ENCODE measurements at places on chromosomes 11 and 22.
A peak's percentile ranks its signal among the peaks of the same experiment; 100 is the strongest.

DNA sequence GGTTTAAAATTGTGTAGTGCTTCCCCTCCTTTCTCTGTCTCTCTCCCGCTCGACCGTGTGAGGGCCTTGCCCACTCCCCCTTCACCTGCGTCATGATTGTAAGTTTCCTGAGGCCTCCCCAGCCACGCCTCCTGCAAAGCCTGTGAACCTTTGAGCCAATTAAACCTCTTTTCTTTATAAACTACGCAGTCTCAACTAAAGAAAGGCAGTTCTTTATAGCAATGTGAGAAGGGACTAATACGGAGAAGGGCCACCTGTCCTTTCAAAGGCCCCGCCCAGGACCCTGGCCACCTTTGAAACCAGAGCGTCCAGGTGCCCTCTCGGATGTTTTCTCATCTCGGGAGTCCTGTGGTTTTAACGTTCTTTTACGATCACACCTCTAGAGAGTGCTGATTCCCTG lies 741.5 kb downstream of the BRD1 start:
- no peak for DNase-seq

GRCh38 chr11:85666687-85667086 lies 1.8 kb upstream of the CREBZF start:
- DNase-seq: no peak

DNA sequence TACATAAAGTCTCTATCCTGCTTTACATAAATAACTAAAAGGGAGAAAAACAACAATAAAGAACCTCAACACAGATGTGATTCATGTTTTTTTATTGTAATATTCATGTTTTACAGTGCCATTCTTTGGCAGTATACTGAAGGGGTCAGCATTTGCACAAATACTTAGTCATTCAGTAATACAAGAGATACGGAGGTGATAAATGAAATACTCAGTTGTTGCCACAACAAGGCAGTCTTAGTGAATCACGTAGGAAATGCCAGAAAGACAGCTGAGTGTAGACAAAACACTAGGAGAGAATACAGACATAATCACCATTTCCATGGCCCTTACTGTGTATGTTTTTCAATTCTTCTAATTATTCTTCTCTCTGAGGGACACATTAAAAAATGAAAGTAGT lies 910.4 kb downstream of the METTL15 start:
- no peak for DNase-seq

DNA sequence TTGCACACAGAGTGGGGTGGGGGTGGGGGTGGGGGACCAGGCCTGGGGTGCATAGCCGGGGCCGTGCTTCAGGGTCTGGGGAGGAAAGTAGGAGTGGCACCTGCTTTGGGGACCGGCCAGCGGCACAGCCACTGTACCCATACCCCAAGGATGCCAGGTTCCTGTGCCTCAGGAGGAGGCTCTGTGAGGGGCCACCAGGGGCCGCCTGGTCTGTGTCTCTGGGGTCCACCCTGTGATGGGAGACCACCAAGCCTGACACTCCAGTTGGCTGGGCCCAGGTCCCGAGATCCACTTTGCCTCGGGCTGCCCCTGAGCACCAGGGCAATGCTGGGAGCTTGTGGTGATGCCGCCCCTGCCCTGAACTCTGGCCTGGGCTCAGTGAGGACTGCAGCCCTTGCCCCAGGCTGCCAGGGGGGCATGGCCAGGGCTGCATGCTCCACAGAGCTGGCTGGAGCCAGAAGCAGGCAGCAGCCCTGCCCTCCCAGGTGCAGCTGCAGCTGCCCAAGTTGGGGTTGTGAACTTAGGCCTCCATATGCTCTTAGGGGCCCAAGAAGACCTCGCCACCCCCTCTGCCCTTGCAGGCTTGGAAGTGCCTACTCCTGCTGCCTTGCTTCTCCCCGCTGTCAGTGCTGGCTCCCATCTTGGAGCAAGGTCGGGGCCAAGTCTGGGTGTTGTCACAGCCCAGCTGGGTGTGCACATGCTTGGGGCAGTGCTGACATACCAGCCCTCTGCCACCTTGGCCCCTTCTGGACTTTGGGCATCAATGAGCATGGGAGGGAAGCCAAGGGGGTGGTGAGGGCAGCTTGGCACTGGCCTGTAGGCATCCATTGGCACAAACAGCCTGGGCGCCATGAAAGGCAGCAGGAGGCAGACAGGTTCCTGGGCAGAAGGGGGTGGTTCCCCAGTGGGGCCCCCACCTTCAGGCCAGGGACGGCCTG lies 123.3 kb upstream of the THY1 start:
- DNase-seq: no peak

GRCh38 chr11:87122852-87123251 lies 85.1 kb downstream of the TMEM135 start:
- DNase-seq: no peak

DNA sequence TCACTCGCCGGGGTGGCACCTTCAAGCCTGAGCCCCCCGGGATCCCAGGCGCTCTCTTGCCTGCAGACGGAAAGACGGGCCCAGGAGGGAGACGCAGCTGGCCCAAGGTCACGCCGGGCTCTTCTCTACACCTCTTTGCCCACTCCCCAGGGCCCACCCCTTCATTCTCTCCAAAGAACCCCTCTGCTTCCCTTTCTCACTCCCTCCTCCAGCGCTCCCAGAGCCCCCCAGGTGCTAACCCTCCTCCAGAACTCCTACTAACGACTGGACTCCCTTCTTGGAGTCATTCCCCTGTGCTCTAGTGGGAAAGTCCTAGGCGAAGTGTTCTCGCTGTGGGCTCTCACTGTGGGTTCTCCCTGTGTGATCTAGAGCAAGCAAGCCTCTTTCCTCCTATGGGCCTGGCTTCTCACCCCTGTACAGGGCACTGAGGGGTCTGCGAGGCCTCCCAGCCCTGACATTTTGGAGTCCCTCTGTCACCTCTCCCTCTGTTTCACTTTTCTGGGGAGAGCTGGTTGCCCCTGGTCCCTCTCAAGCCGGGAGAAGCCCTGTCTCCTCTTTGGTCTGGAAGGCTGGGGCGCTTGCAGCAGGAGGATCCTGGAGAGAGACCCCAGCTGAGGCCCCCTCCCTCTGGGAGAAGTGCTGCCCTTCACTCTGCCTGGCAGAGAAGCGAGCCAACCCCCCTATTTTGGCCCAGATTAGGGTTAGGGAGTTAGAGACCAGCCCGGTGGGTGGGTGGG lies 858 bp downstream of the OAF start:
- DNase-seq: no peak

DNA sequence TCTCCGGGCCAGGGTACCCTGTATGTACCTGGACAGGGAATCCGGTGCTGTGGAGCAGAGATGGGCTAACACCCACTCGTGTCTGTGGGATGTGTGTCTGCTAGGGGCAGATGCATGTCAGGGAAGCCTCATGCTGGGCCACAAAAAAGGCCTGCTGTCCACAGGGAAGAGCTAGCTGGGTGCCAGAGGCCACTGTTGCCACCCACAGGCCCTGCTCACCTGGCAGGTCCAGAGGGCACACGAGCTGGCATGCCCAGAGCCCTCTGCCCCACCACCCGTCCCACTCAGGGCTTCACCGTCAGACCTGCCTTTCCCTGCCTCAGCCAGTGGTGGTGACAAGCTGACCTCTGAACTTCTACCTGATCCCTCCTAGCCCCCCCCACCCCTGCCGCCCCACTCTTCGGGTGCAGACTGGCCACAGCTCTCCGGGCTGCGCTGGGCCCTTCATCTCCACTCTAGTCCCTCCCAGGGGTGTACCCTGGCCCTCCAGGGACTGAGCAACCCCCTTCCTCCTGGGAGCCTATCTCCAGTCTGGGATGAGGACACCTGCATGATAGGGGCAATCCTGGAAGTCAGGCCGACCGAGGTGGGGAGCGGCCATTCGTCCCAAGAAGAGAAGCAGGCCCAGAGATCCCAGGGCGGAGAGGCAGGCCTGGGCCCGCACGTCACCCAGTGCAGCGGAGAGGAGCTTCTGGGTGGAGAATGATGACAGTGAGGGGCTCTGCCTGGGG lies 1.4 kb downstream of the SLC25A22 start:
- DNase-seq: no peak

GRCh38 chr11:103541186-103541795 lies 432.1 kb downstream of the DYNC2H1 start:
- no peak for DNase-seq

DNA sequence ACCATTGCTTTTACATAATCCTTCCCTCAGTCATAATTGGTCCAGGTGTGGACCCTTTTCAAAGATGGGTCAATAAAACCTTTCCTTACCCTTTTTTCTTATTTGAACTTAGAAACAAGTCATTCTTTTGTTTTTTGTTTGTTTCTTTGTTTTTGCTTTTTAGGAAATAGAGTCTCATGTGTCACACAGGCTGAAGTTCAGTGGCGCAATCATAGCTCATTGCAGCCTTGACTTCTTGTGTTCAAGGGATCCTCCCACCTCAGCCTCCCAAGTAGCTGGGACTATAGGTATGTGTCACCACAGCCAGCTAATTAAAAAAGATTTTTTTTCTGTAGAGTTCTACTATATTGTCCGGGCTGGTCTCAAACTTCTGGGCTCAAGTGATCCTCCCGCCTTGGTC lies 9.4 kb upstream of the PHOX2A start:
- DNase-seq: no peak

DNA sequence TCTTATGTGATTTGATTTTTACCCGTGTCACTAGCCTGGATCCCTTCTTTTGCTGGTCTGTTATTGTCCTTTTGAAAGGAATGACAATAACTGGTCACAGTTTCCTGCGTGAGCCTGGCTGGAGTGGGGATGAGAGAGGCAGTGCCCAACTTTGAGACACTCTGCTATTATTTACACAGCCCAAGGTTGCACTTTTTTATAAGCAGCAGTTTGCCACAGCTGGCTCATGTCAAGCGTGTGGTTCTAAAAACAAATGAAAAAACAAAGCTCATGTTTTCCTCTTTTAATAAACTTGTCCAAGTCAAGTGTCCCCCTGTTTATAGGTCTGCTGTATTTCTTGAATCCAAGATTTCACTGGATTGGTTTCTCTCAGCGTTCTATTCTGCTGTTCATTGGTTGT lies 201.3 kb downstream of the GRIK4 start:
- no peak for DNase-seq

GRCh38 chr11:7924536-7924935 lies 6.5 kb downstream of the OR10A6 start:
- no peak for DNase-seq

- DNase-seq: no peak
Observed at GRCh38 chr11:44057340-44057739, 8.7 kb upstream of the ACCS start.

DNA sequence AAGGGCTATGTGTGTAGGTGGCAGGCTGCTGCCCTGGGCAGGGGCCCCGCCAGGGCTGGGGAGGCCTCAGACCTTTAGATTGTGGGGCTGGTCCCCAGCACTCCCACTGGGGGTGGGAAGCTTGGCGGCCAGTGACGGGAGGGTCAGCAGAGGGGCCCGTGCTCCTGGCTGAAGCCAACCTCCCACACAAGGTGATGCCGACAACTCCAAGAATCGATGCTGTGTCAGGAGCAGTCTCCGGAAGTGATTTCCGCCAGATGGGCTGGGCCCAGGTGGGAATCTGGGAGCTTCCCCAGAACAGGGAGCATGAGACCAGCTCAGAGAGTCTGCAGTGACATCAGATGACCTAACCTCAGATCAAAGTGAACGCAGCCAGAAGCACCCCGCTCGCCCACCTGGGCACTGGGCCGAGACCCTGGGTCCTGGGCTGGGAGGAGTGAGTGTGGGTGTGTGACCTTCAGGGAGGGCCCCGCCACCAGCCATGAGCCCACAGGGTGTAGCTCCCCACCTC lies 7.7 kb downstream of the TRPM5 start:
- DNase-seq: no peak

DNA sequence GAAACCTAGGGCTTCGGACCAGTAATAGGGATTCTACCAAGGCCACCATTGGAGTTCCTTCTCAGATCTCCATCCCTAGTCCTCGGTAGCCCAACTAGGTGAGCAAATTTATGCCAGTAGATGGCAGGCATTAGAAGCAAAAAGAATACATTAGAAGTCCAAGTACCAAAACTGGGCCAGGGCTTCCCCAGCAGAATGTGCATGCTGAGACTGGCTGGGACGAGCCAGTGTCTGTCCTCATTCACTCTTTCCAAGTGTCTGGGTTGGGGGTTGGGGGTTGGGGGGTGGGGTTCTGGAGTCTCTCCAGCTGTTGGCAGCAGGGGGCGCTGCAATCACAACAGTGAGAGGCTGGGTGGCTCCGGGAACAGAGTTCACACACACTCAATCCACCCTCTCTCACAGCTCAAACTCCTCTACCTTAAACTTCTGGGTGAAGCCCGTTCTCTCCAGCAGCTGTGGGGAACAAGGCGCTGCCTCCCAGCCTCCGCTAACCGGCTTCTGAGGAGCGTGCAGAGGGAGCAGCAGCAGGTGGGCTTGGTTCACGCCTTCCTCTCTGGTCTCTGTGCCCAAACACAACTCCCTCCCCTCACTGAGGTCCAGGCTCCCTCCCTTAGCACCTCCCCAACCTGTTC lies 57.5 kb downstream of the BTG4 start:
- DNase-seq: peak; percentile 66

- DNase-seq: no peak
Observed at GRCh38 chr11:81756864-81757595, 976.6 kb downstream of the FAM181B start.

DNA sequence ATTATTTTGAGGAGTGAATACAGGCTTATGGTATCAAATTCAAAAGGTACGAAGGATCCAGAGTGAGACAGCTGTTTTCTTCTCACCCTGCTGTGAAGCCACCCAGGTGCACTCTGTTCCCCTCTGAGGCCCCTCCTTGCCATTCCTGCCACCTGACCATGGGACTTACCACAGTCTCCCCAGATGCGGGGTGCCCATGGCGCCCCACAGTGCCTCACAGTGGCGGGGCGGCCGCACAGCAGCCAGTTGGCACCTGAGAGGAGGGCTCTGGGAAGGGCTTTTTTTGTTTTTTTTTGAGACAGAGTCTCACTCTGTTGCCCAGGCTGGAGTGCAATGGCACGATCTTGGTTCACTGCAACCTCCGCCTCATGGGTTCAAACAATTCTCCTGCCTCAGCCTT lies 151.7 kb downstream of the CEP164 start:
- DNase-seq: no peak

DNA sequence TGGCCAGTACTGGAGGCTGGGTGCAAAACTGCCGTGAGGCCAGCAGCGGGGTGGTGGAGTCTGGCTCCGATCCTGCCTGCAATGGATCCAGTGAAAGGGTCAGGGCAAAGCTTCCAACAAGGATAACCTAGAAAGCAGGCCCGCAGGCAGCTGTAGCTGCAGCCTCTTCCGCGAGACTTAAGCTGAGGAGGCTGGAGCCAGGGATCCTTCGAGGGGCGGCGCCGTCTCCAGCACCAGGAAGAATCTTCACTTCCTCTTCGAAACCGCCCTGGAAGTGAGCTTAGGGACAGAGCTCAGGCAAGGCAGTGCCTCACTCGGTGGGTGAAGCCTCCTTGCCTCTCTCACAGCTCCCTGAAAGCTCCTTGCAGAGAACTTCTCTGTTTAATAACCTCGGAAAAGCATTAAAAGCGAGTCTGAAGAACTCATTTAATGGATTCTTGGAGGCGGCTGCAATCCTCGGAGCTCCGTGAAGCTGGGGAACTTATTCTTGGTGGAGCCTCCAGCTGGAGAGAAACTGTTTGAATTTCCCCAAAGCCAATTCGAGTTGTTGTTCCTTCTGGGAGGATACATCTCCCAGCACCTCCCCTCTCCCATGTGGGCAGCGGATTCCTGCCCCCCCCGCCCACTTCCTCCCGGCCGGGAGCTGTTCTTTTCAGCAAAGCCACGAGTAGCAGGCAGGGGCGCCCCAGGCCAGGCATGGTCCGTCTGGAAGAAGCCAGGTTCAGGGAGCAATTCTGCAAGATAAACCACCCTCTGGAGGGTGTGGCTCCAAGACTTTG lies 169.9 kb downstream of the CTTN start:
- DNase-seq: no peak

GRCh38 chr11:58796333-58796732 lies 48.2 kb downstream of the GLYATL2 start:
- no peak for DNase-seq
